AG04450 (cell line): ENCODE measurements at places on chromosomes 7 and 10. TPM values are rescaled to one million over a fixed set of nuclear protein-coding genes. Genes with fewer than 3 reads are reported as not detected.

LIPN gene
- not detected in 2 replicates for polyA plus RNA-seq

DNA sequence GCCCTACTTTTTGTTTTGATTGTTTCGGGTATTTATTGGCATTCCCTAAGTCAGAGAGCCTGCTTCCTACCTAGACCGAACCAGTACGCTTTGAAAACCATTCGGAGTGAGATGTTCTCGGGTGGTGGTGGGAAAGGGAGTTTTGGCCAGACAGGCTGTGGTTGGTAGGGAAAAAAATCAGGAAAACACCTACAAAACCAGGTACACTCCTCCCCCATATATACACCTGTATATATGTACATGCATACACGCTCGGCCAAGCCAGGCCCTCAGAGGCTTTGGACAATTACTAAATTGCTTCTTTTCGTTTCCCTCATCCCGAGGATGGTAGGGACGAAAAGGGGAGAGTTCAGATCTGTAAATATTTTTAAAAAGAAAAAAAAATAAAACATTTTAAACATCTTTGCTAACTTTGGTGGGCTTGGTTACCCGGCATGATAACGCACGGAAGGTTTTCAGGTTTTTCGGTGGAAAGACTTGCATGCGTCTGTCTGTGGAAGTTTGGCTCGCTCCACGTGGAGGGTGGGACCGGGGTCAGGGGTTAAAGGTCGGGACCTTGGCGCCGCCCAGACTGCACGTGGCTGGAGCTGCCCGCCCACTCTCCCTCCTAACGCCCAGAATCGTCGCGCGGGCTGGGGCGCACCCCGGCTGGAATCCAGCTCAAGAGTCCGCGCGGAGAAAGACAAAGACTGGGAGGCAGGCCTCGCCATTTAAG is 2.5 kb downstream of the HMX2 start:
- no peak for DNase-seq

ANK3 gene
- polyA plus RNA-seq = 1.6 and 1.9 TPM in 2 replicates

OPALIN gene
- not detected in 2 replicates for polyA plus RNA-seq

- DNase-seq = peak; percentile 29
Observed at GRCh38 chr7:79199961-79200360, 253.5 kb downstream of the MAGI2 start.

DNA sequence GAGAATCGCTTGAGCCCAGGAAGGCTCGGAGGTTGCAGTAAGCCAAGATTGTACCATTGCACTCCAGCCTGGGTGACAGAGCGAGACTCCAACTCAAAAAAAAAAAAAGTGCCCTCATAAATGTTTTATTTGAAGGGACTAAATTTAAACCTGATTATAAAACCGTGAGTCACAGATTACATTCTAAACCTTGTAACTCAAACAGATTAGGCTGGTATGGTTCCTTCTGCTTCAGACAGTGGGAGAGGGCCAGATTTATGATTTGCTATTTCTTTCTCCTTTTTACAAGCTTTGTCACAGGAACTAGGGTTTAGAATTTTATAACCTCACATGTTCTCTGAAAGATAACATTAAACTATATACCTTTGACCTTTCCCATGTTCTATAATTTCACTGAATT is 801.2 kb upstream of the ZWINT start:
- no peak for DNase-seq

FANK1 gene
- polyA plus RNA-seq = 2.8 and 4.0 TPM in 2 replicates
